ENCODE measurements at places on chromosomes 3 and 15.

- DNase-seq, result peak; percentile 80
Observed at GRCh38 chr15:62068071-62068809, 1.5 kb downstream of the C2CD4A start.

DNA sequence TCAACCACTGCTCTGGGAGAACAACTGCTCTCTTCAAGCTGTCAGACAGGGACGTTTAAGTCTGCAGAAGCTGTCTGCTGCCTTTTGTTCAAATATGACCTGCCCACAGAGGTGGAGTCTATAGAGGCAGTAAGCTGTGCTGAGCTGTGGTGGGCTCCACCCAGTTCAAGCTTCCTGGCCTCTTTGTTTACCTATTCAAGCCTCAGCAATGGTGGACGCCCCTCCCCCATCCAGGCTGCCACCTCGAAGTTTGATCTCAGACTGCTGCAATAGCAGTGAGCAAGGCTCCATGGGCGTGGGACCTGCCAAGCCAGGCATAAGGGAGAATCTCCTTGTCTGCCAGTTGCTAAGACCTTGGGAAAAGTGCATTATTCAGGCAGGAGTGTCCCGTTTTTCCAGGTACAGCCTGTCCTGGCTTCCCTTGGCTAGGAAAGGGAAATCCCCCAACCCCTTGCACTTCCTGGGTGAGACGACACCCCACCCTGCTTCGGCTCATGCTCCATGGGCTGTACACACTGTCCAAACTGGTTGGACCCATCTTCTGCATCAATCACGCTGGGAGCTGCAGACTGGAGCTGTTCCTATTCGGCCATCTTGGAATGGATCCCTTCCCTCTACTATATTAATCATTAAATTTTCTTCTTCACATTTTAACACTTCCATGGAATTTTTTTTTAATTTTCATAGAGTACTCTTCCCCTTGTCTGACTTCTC, 167.0 kb upstream of the UBE2E2 start:
- DNase-seq, result no peak

DNA sequence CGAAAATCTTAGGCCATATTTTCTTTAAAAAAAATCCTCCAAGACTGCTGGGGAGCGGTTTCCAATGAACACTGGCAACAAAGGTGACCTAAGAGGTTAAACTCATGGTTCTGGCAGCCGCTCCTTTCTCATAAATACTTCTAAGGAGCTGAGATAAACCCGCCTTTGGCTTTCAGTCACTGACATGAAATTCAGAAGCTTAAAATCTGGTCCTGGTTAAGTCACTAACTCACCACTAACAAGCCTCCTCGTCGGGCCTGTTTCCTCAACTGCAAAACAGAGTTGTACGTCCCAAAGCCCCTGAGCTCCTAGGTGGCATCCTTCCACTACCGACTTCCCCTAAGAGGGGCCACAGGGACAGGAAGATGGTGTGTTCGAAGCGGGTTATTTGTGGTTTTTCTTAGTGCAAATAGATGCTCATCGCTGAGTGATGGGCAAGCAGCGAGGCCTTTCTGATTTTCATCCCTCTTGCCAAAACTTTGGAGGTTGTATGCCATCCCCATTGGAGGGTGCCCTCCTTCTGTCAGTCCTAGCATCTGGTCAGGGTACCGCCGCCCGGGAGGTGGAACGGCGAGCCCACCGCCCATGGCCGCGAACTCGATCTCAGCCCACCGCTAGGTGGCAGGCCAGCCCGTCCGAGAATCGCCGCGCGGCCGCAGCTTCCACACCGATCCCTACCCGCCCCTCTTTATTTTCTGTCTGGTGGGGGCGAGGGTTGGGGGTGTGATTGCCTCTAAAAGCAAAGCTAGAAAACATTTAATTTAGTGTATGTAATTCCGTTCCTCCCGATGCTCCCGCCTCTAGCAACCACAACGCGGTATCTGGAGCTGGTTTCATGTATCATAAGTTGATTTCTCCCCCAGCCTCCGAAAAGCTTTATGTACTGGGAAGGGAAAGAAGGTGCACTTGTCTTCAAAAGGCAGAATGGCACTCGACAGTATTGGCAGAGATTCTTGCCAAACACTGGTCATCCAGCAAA, 4.6 kb downstream of the BCL6 start:
- peak; percentile 88 for DNase-seq

DNA sequence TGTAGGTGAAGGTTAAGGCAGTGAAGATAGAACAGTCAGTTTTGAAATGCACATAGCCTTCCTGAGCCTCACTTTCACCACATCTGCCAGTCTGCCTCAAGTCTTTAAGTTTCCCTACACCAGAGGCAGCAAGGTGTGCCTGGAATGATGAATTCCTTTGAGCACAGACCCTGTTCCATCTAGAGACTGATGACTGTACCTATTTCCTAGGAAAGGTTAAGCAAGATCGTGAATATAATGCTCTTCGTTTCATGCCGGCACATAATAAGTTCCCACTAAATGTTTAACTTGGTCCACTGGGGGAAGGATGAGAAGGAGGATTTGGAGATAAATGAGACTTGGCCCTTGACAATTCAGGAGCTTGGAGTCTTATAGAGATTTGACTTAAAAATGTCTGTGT, 141.9 kb downstream of the LPP start:
- no peak for DNase-seq

GRCh38 chr3:36364260-36364659, 16.0 kb upstream of the STAC start:
- no peak for DNase-seq

GRCh38 chr3:135975053-135975452, 9.5 kb downstream of the PPP2R3A start:
- no peak for DNase-seq

DNA sequence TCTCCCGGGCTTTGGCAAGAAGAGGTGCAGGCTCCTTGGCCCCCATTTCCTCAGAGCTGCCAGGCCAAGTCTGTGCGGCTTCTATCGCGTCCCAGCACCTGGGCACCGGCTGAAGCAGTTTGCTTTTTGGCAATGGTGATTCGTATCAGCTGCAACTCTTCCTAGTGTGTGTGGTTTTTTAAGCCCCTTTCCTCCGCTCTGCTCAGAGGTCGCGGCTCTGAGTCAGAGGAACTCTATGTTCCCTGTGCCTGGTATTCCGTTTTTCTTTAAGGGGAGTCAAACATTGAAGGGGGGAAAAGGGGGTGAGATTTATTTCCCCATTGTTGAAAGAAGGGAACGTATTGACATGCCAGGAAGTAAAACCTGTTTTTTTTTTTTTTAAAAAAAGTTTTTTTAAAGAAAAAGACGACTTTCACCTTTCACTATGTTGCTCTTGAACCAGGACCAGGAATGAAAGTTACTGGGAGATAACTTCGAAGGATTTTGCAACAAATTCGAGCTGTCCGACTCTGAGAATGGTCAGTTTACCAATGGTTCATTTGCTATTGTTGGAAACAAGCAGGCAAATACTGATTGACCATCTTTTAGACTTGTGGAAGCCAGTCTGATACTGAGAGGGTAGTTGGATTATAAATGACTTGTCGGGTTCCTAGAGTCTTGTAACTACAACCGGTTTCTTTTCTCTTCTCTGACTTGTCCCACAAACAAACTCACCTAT, 1.1 kb downstream of the ARMC8 start:
- DNase-seq, result no peak

- DNase-seq, result no peak
Observed at GRCh38 chr3:33810545-33810944, 12.1 kb downstream of the PDCD6IP start.

- no peak for DNase-seq
Observed at GRCh38 chr15:63430766-63431451, 49.3 kb upstream of the CA12 start.

GRCh38 chr3:119380697-119381096, 82.7 kb downstream of the TMEM39A start:
- no peak for DNase-seq

GRCh38 chr3:68773401-68773800, 158.9 kb downstream of the TAFA4 start:
- no peak for DNase-seq

DNA sequence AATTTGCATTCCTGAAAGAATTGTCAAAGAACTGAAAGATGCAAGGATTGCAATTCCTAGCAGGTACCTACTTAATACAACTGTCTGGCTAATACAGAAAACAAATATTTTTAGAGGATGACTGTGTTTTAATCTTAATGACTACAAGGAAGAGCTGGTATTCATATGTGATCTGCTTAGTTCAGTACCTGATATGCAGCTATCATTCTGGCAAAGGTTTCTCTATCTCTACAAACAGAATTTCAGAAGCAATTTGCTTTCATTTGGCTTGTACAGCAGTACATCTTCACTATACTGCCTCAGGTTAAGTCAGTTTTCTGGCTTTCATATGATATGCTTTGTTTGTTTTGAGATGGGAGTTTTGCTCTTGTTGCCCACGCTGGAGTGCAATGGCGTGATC, 51.3 kb downstream of the TBL1XR1 start:
- no peak for DNase-seq

DNA sequence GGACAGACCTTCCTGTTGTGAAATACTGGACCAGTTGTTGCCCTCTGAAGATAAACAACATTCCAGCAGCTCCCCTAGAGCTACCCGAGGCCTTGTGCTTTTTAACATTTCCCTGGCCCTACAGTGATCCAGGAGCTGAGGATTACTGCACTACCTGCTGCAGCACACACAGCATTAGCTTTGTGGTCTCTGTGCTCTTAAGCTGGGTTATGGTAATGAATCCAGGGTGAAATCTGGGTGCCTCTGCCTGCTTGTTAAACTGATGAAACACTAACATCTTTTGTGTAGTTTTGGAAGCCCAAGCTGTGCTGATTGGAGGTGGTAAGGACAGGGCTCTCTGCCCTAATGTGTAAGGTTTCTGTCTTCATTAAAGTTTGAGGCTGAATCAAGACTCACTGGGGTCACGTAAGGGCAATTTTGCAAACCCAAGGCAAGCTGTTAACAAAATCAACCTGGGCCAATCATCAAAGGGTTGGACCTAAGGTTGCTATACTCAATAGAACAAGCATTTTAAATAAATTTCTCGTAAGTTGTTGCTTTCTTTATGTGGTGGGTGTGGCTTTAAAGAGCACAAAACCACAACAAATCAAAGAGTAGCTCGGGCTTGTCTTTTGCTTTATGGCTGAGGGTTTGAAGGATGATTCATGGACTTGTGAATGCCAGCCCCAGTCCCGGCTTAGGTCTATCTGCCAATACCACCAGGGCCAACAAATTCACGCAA, 183.9 kb downstream of the TPRG1 start:
- peak; percentile 37 for DNase-seq

DNA sequence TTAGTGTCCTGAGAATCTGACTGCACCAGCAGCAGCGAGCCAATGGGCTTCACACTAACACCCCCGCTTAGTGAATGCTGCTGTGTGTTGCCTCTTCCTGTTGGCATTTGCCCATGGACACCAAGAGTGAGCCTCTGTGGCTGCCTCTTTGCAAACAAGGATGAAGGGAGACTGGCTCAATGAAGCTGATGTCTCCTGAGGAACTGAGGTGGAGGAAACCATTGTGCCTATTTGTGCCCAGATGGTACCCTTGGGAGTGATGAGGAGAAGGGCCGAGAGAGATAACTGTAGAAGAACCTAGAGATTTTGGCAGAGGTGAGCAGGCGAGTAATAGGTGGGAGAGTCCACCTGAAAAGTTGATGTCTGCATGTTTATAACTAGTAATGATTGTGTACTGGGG, 51.2 kb downstream of the IL20RB start:
- DNase-seq, result no peak

- no peak for DNase-seq
Observed at GRCh38 chr3:25957026-25957425, 167.1 kb downstream of the OXSM start.

DNA sequence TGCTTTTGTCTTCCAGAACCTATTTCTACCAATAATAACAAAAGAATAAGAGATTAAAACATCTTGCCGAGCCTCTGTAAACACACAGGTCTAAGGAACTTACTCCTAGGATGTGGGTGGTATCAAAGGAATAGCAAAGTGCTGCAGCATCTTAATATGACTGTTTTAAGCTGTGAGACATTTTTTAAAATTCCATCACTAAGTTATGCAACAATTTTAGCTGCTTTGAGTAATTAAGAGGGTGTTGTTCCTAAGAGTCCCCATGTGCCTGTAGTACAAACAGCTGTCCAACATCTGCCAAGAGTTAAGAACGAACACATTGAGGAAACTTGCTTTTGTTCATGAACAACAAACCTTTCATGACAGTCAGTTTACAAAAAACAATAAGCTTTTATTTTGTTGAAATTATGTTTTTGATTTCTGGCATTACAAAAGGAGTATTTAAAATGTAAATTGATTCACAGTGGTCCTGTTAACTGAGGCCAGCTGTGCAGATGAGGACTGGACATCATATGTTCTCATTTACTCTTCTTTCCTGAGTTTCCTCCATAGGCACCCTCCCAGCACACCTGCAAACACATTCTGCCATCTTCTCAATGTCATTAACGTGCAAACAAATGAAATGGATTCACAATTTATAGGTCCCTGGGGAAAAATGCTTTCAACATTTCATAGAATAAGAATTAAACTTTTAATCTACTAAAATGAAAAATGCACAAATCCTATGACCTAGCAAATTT, 337.3 kb upstream of the ARHGEF26 start:
- no peak for DNase-seq

DNA sequence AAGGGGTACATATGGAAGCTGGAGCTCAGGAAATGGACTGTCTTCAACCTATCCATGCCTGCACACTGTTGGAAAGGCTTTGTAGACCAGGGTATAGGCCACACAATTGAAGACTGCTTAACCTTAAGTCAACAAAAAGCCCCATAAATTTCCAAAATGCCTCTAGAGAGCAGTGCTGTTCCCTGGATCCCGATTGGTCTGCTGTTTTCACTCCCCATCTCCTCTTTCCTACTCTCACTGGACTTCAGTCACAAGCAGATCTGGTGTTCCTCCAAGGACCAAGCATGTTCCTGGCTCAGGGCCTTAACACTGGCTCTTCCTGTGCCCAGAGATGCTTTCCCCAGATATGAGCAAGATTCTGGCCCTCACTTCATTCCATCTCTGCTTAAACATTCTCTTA, 22.8 kb upstream of the LRRC34 start:
- no peak for DNase-seq

GRCh38 chr3:13420831-13421765, 976 bp upstream of the NUP210 start:
- peak; percentile 65 for DNase-seq

GRCh38 chr3:148735597-148735996, 37.9 kb downstream of the AGTR1 start:
- no peak for DNase-seq

GRCh38 chr15:100834731-100835130, 44.9 kb upstream of the ALDH1A3 start:
- no peak for DNase-seq

DNA sequence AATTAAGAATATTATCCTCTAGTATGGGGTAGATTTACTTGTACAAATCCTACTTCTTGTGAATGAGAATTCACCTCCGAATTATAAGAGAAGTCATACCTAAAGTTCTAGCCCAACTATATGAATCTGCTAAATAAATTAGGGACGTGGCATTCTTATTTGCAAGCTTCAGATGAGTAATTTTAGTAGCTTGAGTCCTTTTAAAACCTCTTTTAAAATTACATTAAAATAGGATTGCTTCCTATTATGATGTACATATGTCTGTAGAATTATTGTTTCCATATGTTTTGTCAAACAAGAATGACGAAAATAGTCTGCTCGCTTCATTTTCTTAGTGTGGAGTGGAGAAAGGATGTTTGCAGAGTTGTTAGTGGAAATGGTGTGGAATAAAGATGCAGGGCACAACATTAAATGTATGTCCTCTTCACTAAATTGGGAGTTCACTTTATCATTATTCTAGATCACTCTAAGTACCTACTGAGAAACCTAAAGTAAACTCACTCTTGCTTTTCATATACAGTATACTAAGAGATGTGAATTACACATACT, 59.4 kb downstream of the CMSS1 start:
- no peak for DNase-seq

All from H7 (cell line).